ENCODE measurements at places on chromosomes 1 and 21. TPM values are rescaled to one million over a fixed set of nuclear protein-coding genes. Genes with fewer than 3 reads are reported as not detected.
A peak's percentile ranks its signal among the peaks of the same experiment; 100 is the strongest.

The PSEN2 gene
- total RNA-seq: 7.2 TPM

The LCE2B gene
- total RNA-seq: not detected

The PLXNA2 gene
- total RNA-seq: 2.1 TPM

The JAM2 gene
- total RNA-seq: 0.33 TPM

The DRAXIN gene
- 3.5 TPM for total RNA-seq

The CD164L2 gene
- not detected for total RNA-seq

The FAM177B gene
- not detected for total RNA-seq

The HMGN2 gene
- total RNA-seq: 846 TPM

The AK5 gene
- total RNA-seq: 4.7 TPM

The DDR2 gene
- total RNA-seq: 0.34 TPM

The VTCN1 gene
- total RNA-seq: not detected

DNA sequence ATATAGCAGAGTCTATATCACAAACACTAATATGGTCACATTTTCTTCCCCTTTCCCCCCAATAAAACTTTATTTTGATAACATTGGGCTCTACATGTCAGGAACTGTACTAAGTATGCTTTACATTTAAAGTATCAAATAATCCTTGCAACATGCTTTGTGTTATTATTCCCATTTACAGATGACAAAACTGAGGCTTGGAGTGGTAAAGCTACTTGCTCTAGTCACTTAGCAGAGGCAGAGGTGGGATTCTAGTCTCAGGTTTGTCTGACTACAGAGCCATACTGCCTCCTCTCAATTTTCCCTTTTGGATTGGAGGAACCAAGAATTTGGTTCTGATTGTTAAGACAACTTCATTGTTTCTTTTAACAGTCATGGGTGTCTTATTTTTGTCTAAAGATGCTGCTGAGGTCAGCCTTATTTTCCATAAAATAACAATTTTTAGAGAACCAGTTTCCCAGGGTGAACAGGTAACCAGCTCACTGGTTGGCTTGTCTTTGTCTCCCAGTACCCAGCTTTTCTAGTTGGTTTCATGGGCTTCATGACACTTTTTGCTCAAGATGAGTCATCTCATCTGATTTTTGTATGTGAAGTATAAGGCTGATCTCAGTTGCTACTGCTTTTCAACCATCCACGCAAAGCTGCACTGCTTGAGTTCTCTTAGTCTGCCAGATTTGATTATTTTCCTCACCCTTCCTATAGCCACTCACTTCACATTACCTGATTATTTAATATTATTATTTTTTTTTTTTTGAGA is 81.0 kb upstream of the ARID1A start:
- DNase-seq: no peak

DNA sequence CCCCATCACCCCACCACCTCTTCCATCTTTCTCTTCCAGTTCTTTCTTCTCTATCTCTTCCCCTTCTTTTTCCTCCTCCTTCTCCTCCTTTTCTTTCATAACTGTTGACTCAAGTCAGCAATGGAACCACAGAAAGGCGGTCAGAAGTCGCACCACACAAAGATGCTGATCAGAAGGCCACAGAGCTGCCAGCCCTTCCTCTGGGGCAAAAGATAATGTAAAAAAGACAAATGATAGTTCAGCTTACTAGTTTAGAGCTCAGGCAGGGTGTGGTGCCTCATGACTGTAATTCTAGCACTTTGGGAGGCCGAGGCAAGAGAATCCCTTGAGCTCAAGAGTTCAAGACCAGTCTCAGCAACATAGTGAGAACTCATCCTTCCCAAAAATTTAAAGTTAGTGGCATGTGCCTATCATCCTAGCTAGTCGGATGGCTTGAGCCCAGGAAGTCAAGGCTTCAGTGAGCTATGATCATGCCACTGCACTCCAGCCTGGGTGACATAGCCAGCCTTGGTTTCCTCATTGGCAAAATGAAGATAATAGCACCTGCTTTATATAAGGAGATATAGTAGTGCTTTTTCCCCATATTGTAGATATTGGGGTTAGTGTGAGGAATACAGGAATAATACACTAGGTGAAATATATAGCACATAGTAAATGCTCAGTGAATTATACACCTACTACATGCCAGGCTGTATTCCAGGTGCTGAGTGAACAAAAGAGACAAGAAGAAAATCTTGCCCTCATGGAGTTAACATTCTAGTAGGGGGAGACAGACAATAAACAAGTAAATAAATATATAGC is 12.5 kb upstream of the IGSF3 start:
- no peak for DNase-seq

DNA sequence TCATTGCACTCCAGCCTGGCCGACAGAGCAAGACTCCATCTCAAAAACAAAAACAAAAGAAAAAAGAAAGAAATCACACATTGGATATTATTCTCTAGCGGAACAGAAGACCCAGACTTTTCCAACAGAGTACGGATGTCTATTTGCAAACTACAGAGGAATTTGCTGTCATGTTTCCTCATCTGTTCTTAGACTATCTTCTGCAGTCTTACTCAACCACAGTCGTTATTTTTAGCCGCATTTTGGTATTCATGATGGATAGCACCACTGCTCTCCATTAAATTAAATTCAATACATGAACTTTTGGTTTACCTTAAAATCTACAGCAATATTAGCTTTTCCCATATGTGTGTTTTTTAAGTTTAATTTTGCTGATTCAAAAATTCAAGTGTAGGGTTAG is 14.2 kb upstream of the HEATR1 start:
- DNase-seq: no peak

- no peak for DNase-seq
Observed at GRCh38 chr1:204390751-204391466, 20.7 kb downstream of the PPP1R15B start.

GRCh38 chr1:50595874-50596273 is 172.6 kb upstream of the DMRTA2 start:
- DNase-seq: no peak

- DNase-seq: no peak
Observed at GRCh38 chr21:16108561-16109075, 378.8 kb downstream of the USP25 start.

GRCh38 chr1:89125240-89125912 is 538 bp downstream of the GBP2 start:
- DNase-seq: no peak

DNA sequence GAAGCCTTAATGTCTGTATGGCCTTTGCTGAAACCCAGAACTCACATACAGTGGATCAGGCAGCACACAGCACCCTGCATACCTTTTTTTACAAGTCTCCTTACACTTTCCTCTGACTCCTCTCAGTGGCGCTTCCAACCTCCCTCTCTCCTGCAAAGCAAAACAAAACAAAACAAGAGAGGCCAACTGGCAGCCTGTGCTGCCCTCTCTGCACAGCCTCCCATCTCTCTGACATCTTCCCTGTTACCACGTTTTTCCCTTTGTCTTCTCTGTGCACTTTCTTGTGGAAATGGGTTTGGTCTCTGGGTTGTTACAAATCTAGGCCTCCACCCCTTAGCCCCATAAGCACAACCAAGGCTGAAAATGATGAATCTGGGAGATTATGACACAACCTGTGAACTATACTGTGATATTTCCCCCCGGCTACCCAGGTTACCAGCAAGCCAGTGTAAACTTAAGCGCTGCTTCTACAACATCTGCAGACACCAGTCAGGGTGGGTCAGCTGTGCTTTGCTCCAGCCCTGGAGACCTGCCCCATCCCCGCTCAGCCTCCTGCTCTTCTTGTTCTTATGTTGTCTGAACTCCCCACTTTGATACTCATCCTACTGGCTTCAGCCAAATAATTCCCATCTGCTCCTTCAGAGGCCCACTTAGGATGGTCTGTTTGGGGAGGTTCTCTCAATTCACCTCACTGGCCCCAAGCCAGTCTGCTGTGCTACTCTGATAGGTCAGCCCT is 54.9 kb upstream of the FMOD start:
- DNase-seq: no peak

- DNase-seq: no peak
Observed at GRCh38 chr1:217369271-217369981, 261.5 kb downstream of the GPATCH2 start.

GRCh38 chr1:74824497-74825107 is 91.7 kb downstream of the TYW3 start:
- DNase-seq: no peak

DNA sequence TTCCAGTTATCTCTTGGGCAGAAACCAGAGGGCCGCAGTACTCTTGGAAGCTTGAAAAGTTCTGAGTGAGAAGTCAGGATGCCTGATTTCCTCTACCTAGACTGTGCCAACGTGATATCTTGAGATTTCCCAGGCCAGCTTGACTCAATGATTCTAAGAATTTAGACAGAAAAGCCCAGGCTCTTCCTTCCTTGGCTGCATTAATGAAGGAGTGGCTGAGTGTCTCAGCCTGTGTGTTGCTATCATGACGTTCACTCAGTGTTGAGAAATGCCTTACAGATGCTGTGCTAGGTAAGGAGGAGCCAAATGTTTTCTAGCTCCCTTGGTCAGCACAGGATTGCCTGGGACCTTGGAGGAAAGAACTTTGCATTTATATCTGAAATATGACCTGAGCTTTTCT is 454.1 kb upstream of the USP24 start:
- no peak for DNase-seq

DNA sequence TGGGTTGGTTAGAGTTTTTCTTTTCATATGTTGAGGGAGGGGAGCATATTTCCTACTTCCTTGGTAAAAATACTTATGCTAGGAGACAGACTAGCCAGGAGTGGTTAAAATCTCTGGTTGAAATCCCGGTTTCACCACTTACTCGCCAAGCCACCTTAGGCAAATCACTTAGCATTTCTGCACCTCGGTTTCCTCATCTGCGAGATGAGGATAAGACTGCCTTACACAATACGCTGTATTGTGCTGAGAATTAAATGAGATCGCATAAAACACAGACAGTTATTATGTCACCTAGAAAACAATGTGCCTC is 1.4 kb downstream of the IFFO2 start:
- no peak for DNase-seq

GRCh38 chr1:98058676-98059075 is 137.8 kb upstream of the DPYD start:
- no peak for DNase-seq

DNA sequence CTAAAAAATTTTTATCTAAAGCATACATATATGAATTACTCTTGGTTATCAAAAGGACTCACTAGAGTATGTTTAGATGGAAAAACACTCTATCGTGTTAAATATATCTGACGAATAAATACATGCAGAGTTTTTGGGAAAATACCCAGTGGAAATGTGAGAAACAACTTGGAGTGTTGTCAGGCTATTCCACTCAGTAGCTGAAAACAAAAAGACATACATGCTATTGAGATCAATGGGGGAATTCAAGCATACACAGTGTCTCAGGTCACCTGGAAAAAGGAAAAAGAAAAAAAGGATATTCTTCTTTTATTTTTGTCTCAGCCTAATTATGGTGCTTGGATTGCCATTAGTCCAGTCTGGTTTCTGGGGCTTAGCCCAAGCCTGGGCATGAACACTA is 247.0 kb upstream of the LYPLAL1 start:
- DNase-seq: no peak

- no peak for DNase-seq
Observed at GRCh38 chr1:200372095-200372884, 37.5 kb downstream of the ZNF281 start.

GRCh38 chr1:117097443-117097842 is 24.1 kb downstream of the TRIM45 start:
- DNase-seq: no peak

DNA sequence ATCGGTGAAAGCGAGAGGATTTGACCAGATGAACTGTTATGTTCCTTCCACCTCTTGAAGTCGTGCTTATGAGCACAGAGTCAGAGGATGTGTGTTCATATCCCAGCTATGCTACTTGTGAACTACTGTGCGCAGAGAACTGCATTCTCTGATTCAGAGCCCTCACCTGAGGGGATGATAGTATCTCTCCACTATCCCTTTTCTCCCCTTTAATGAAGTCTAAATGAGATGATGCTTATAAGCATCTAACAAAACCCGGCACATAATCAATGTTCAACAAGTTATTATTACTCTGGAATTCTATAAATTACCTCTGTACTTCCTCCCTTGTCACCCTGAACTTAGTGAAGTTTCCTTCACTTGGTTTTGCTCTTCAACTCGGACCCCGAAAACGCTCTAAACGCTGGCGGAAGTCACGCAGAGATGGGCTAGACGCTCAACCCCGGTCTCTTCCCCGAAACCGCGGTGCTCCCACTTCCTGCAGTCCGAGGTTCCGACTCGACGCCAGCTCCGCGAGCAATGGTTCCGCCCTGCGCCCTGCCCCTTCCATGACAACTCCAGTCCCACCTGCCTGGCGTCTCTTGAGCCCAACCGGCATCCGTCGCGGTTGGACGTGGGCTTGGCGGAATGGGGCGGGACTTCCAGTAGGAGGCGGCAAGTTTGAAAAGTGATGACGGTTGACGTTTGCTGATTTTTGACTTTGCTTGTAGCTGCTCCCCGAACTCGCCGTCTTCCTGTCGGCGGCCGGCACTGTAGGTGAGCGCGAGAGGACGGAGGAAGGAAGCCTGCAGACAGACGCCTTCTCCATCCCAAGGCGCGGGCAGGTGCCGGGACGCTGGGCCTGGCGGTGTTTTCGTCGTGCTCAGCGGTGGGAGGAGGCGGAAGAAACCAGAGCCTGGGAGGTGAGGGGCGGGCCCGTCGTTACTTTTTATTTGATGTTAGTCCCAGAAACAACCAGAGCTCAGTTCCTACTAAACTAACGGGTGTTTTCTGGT is at the start of gene NUF2:
TSS of gene NUF2 (plus strand) at position 644 of the 995 bp plus-strand sequence. CDS start 4,098 bp downstream, outside the sequence.
- peak; percentile 96 for DNase-seq

GRCh38 chr1:185351734-185352466 is 34.9 kb upstream of the IVNS1ABP start:
- DNase-seq: no peak

GRCh38 chr1:12778907-12779306 is 5.4 kb downstream of the PRAMEF12 start:
- DNase-seq: no peak
